ENCODE measurements at places on chromosomes 7 and 10. TPM values are rescaled to one million over a fixed set of nuclear protein-coding genes. Genes with fewer than 3 reads are reported as not detected.

DDC gene
- total RNA-seq: not detected

TEX47 gene
- total RNA-seq: not detected

ADGRA1 gene
- not detected for total RNA-seq

CREB5 gene
- 4.7 TPM for total RNA-seq

PTF1A gene
- not detected for total RNA-seq

TDRD1 gene
- 5.8 TPM for total RNA-seq

PON1 gene
- not detected for total RNA-seq

TMEM176B gene
- 33.4 TPM for total RNA-seq

INA gene
- total RNA-seq: not detected

CHAT gene
- total RNA-seq: not detected

CLDN3 gene
- not detected for total RNA-seq

GCK gene
- total RNA-seq: 1.3 TPM

Measured in Right ventricle myocardium superior (tissue), 1 donor.